Endothelial cell of umbilical vein (primary cell): ENCODE measurements at places on chromosomes 3 and 15.

DNA sequence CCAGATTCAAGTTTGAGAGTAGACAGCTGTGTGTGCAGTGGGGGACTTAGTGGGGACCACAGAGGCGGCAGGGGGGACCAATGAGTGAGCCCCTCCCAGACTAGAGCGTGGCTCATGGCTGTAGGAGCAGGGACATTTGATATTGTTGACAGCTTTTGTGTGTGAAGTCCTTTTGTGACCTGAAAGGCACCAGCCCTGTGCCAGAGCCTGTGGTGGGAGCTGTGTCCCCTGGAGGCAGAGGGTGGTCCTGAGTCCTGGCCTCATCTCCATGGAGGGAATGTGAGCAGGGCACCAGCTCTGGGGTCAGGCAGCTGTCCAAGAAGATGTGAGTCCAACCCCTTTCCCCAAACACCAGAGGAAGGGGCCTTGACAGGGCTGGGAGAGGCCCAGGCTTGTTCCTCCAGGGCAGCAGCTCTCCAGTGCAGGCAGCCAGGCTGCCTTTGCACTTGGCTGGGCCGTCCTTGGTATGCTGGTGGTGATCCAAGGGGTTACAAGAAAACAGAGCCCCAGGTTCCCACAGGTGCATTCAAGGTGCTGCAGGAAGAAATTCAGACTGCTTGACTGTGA, 10.1 kb upstream of the C3orf22 start:
- no peak overlapping the region for H3K4me3 ChIP-seq
- no peaks in the 10 kb centered on the region for H3K36me3 ChIP-seq
- no peak for DNase-seq
- peaks cover 9% of the 10 kb centered on the region for H3K27me3 ChIP-seq

- peak overlapping the region; percentile 79 for H3K4me3 ChIP-seq
- H3K27me3 ChIP-seq, result no peaks in the 10 kb centered on the region
- peaks cover 23% of the 10 kb centered on the region for H3K4me1 ChIP-seq
- peak overlapping the region; percentile 68 for H3K27ac ChIP-seq
- peak; percentile 68 for DNase-seq
These were observed 711 bp downstream of the XXYLT1 start for GRCh38 chr3:195270079-195270816.

DNA sequence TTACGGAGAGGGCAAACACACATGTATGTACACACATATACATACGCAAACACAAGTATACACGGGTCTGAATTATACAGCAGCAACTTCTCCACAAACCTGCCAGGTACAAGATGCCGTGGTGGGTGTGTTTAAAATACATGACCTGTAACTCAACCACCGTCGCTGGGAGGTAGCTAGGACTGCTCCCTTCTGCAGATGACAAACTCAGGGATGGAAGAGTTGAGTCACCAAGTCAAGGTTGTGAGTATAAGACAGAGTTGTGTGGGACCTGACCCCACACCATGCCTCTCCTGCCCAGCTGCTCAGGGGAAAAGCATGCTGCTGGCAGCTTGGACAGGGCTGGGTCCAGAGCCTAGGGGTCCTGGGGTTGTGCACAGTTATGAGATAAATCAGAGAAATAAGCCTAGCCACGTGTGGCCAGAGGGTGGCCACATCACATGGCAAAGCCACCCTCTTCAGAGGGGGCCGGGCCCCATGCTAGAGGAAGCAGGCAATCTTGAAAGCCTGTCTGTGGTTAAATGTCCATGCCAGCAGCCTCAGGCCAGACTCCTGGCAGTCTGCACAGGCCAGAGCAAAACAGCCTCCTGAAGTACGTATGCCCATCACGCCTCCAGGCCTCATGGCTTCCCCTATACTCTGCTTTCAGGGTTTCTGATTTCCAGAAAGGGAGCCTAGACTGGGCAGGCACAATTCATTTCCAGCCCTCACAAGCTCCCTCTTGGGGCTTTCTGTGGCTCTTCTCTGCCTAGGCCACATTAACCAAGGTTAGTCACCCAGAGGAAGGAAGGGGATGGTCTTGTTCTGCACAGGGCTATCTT, 107.7 kb upstream of the RPL32 start:
- H3K36me3 ChIP-seq, result no peaks in the 10 kb centered on the region
- H3K27me3 ChIP-seq, result no peaks in the 10 kb centered on the region
- H3K27ac ChIP-seq, result no peak overlapping the region
- H3K4me1 ChIP-seq, result peaks cover 15% of the 10 kb centered on the region

- no peaks in the 10 kb centered on the region for H3K4me1 ChIP-seq
- H3K4me3 ChIP-seq, result no peak overlapping the region
- no peaks in the 10 kb centered on the region for H3K36me3 ChIP-seq
- H3K27me3 ChIP-seq, result no peaks in the 10 kb centered on the region
These were observed 56.9 kb downstream of the CADPS start for GRCh38 chr3:62818347-62818746.

- H3K36me3 ChIP-seq, result no peaks in the 10 kb centered on the region
- no peak overlapping the region for H3K27ac ChIP-seq
- H3K27me3 ChIP-seq, result no peaks in the 10 kb centered on the region
These were observed 350.1 kb upstream of the PROK2 start for GRCh38 chr3:72134989-72135451.

DNA sequence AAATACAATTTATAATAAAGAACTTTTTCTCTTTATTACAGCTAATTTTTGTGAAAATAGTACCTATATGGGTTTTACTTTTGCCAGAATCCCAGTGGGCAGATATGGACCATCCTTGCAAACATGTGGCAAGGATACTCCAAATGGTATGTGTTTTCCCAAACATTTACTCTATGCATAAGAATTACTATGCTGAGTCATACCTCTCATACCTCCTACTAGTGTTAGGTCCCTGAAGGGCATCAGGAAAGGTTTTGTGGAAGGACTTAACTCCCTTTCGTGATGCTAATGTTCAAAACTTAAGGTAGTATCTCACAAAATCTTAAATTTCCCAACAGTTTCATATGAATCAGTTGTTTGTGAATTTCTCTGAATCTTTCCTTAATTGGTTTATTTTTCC, 21.3 kb downstream of the ADGRG7 start:
- H3K4me1 ChIP-seq, result peaks cover 16% of the 10 kb centered on the region

DNA sequence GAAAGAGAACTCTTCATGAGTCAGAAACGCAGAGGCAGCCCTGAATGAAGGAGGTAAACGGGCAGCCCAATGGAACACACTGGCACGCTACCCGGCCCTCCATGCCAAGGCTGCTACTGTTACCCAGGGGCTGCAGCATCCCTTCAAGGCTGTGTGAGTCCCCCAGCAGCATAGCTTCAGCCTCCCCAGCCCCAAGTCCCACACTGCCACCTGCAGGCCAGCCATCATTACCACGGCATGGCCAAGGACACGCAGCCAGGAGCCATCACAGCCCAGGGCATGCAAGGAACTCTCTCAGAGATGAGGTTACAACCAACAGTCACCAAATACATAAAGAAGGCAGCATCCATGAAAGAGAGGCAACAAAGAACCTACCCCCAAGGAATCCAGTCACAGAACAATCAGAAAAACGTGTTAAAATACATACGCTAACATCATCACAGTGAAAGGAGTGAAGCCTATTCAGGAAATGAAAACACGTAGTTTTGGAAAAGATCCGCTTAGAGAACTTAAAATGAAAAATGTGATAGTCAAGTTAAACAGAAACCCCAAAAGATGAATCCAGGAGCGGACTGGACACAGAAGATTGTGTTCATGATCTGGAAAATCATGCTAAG, 22.4 kb downstream of the PLA2G4F start:
- no peaks in the 10 kb centered on the region for H3K4me1 ChIP-seq
- no peak overlapping the region for H3K27ac ChIP-seq
- peaks cover 15% of the 10 kb centered on the region for H3K27me3 ChIP-seq
- no peaks in the 10 kb centered on the region for H3K36me3 ChIP-seq
- H3K4me3 ChIP-seq, result no peak overlapping the region

- DNase-seq, result no peak
- no peaks in the 10 kb centered on the region for H3K27me3 ChIP-seq
- H3K4me3 ChIP-seq, result no peak overlapping the region
- peaks cover 22% of the 10 kb centered on the region for H3K4me1 ChIP-seq
- H3K36me3 ChIP-seq, result no peaks in the 10 kb centered on the region
These were observed 241.7 kb upstream of the P2RY1 start for GRCh38 chr3:152593242-152593641.

- no peak overlapping the region for H3K4me3 ChIP-seq
- H3K4me1 ChIP-seq, result peaks cover 23% of the 10 kb centered on the region
- H3K27ac ChIP-seq, result no peak overlapping the region
- DNase-seq, result no peak
These were observed 206.5 kb downstream of the LPP start for GRCh38 chr3:188360364-188360881.

- H3K4me3 ChIP-seq, result no peak overlapping the region
- H3K36me3 ChIP-seq, result no peaks in the 10 kb centered on the region
- no peaks in the 10 kb centered on the region for H3K4me1 ChIP-seq
These were observed 232.6 kb upstream of the LRTM1 start for GRCh38 chr3:55160241-55160983.

DNA sequence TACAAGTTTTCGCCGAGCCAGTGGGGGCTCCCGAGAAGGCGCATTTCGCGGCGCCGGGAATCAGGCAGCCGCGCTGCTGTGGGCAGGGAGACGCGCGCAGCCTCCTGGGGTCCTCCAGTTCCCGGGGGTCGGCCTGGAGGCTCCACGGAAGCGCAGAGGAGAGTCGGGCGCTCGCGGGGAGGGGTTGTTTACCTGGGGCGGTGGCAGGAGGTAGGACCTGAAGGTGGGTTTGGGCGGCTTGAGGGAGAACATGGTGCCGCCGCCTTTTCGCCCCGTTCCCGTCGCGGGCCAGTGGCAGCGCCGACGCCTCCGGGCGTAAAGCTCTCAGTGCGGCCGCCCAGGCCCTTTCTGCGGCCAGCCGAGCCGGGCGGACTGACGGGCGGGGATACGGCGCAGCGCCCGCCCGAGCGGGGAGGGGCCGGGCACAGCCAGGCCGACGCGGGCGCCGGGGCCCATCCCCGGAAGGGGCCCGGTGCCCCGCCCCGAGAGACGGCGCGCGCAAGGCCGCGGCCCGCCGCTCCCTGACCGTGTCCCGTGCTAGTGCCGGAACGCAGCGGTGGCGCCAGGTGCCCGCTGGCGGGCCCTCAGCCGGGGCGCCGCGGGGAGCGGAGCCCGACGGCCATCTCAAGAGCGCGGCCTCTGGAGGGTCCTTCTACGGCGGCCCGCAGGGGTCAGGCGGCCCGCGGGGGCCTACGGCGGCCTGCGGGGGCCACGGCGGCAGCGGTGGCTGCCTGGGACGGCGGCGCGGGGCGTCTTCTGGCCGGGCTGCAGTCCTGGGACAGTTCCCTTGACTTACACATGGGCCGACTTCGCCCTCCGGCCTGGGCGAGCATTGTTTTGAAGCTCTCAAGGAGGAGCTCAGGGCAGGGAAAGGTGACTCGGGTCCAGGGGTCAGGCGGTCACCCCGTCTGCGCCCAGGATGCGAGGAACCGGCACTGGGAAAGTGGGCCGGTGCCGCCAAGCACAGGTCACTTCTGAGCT, at the start of gene MTMR10:
Gene MTMR10, minus strand, starts transcription at position 374 of the 981 bp plus-strand sequence. Its CDS starts 122 bp downstream, at position 252.
- peak within 1 kb of the TSS; percentile 91 for H3K4me3 ChIP-seq
- no peaks in the 10 kb centered on the region for H3K27me3 ChIP-seq
- peaks cover 30% of the 10 kb centered on the region for H3K4me1 ChIP-seq
- peaks cover 2% of the 10 kb centered on the region for H3K36me3 ChIP-seq
- H3K27ac ChIP-seq, result peak within 1 kb of the TSS; percentile 88
- peak; percentile 78 for DNase-seq

DNA sequence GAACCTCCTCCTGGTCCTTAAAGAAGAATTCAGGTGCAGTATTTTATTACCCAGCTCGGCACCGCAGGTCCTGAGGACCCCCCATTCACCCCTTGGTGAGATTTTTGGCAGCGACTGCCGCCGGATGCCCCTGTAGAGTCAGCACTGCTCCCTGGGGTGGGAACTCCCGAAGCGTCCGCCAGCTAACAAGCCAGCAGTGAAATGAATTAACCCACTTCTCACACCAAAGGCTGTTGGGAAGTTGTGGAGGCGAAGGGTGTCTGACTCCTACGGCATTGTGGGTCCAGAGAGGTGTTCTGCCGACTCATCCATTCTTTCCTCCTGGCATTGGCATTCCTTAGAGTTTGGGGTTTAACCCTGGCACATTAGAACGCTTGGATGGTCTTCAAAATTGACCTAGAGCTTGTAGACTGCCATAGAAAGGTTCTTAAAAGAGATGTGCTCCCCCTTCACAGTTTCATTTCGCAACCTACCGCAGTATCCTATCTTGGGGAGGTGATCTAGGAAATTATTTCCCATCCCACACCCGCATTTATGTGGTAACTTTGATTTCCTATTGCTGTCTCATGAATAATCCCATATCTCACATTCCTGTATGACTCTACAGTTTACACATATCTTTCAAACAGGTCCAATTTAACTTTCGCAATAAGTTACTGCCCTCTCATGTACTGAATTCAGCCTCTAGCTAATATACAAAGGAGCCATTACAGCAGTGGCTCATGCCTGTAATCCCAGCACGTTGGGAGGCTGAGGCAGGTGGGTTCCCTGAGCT, 879 bp upstream of the EIF5A2 start:
- DNase-seq, result peak; percentile 4
- H3K4me3 ChIP-seq, result no peak overlapping the region
- no peaks in the 10 kb centered on the region for H3K36me3 ChIP-seq
- H3K27ac ChIP-seq, result no peak overlapping the region
- no peaks in the 10 kb centered on the region for H3K27me3 ChIP-seq

GRCh38 chr3:193870376-193871219, 265.4 kb upstream of the HES1 start:
- peaks cover 42% of the 10 kb centered on the region for H3K4me1 ChIP-seq
- H3K27ac ChIP-seq, result peak overlapping the region; percentile 23
- no peaks in the 10 kb centered on the region for H3K27me3 ChIP-seq
- H3K36me3 ChIP-seq, result no peaks in the 10 kb centered on the region

DNA sequence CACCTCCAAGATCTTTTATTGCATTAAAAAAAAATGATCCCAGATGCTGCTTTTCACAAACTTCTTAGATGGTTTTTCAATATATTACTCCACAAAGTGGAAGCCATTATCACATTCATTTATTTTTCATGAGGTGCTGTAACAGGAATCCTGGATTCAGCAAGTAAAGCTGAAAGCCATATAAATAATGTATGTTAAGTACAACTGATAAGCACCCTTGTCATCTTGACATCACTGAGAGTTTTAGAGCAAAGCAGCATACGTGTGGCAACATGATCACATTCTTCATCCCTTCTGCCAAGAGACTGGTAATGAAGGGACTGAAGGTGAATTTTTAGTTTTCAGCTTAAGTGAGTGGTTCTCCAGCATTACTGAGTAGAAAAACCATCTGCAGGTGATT, 44.9 kb upstream of the LRRFIP2 start:
- H3K27me3 ChIP-seq, result no peaks in the 10 kb centered on the region
- peaks cover 2% of the 10 kb centered on the region for H3K4me1 ChIP-seq
- DNase-seq, result no peak
- no peak overlapping the region for H3K27ac ChIP-seq
- H3K36me3 ChIP-seq, result no peaks in the 10 kb centered on the region
